ENCODE measurements at places on chromosomes 4 and X. TPM values are rescaled to one million over a fixed set of nuclear protein-coding genes. Genes with fewer than 3 reads are reported as not detected.

Gene TMSB15A
- polyA plus RNA-seq, result 0.85 TPM

Gene GSTCD
- polyA plus RNA-seq, result 14.3 TPM

DNA sequence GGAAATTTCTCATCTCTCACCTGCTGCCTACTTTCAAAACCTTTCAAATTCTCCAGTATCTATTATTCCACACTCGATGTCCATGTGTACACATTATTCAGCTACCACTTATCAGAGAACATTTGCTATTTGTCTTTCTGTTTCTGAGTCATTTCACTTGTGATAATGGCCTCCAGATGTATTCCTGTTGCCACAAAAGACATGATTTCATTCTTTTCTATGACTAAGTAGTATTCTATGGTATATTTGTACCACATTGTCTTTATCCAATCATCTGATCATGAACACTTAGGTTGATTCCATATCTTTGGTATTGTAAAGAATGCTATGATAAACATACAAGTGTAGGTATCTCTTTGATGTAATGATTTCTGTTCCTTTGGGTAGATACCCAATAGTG, 310.1 kb upstream of the SPOCK3 start:
- no peak for DNase-seq

GRCh38 chr4:157888281-157888680, 284.5 kb downstream of the GASK1B start:
- DNase-seq, result no peak

Data from K562 (cell line).